HFFc6 (cell line): ENCODE measurements at places on chromosomes 5 and 9. TPM values are rescaled to one million over a fixed set of nuclear protein-coding genes. Genes with fewer than 3 reads are reported as not detected.

Gene FRRS1L
- not detected in 2 replicates for total RNA-seq

Gene TNPO1
- total RNA-seq: 146 to 194 TPM (median 151 TPM) in 3 replicates

Gene NUTM2F
- total RNA-seq: not detected in 3 replicates

Gene PTPRD
- not detected in 2 replicates for total RNA-seq

Gene ZNF300
- 2.7 and 4.4 TPM in 2 replicates for total RNA-seq

Gene GLRX
- 137 and 139 TPM in 2 replicates for total RNA-seq

Gene CLIC3
- total RNA-seq: 3.5 to 14.3 TPM (median 9.5 TPM) in 3 replicates

Gene EEIG1
- total RNA-seq: 28.7 and 36.1 TPM in 2 replicates

Gene WNK2
- total RNA-seq: not detected in 2 replicates

Gene C9orf50
- total RNA-seq: 0.50 TPM in 1 of 3 replicates, not detected in the others

Gene TMEM215
- not detected in 3 replicates for total RNA-seq

Gene RLN1
- not detected in 3 replicates for total RNA-seq

Gene ADAMTS12
- total RNA-seq: 43.5 to 49.7 TPM (median 49.6 TPM) in 3 replicates

Gene SAXO1
- not detected in 3 replicates for total RNA-seq

Gene FGF1
- total RNA-seq: 35.7 and 40.8 TPM in 2 replicates

Gene ENHO
- 0.30 TPM in 1 of 3 replicates, not detected in the others for total RNA-seq

Gene ZDHHC21
- 6.7 to 7.9 TPM (median 7.5 TPM) in 3 replicates for total RNA-seq

Gene PCDHGB4
- 2.6 to 17.4 TPM (median 2.9 TPM) in 3 replicates for total RNA-seq

Gene TPPP
- 0.19 to 0.29 TPM (median 0.23 TPM) in 3 replicates for total RNA-seq

Gene PCDHA9
- not detected in 2 replicates for total RNA-seq

Gene JAKMIP2
- total RNA-seq: not detected in 3 replicates

Gene PPP3R2
- total RNA-seq: not detected in 3 replicates

Gene DOK3
- 1.4 to 2.7 TPM (median 1.8 TPM) in 3 replicates for total RNA-seq

Gene LHX2
- not detected in 3 replicates for total RNA-seq

Gene CDKN2B
- total RNA-seq: 8.2 to 11.5 TPM (median 8.4 TPM) in 3 replicates

Gene PALM2AKAP2
- 22.0 to 40.7 TPM (median 31.3 TPM) in 3 replicates for total RNA-seq

Gene FAM221B
- not detected in 3 replicates for total RNA-seq

Gene RANBP6
- 23.6 to 31.7 TPM (median 24.1 TPM) in 3 replicates for total RNA-seq

Gene SPINK13
- total RNA-seq: not detected in 3 replicates

Gene NR2F1
- total RNA-seq: 27.5 to 29.7 TPM (median 27.5 TPM) in 3 replicates

Gene INSL6
- total RNA-seq: not detected in 2 replicates

Gene CNTNAP3B
- not detected in 2 replicates for total RNA-seq

Gene DRD1
- total RNA-seq: not detected in 3 replicates

Gene RGS3
- total RNA-seq: 51.3 to 53.9 TPM (median 53.7 TPM) in 3 replicates

Gene CDH9
- total RNA-seq: not detected in 3 replicates

Gene GPRIN1
- 2.3 to 5.2 TPM (median 3.1 TPM) in 3 replicates for total RNA-seq

Gene PCDHGA6
- 1.8 to 2.7 TPM (median 2.5 TPM) in 3 replicates for total RNA-seq

Gene PCDHGA5
- 0.74 and 1.5 TPM in 2 replicates for total RNA-seq

Gene LCN15
- not detected in 3 replicates for total RNA-seq

Gene FOXD4L5
- 0.07 TPM in 1 of 3 replicates, not detected in the others for total RNA-seq

Gene SPINK7
- total RNA-seq: not detected in 3 replicates

Gene ADRB2
- 2.5 to 4.0 TPM (median 3.7 TPM) in 3 replicates for total RNA-seq

Gene CCL28
- 0.21 TPM in 1 of 3 replicates, not detected in the others for total RNA-seq

Gene ZCCHC7
- total RNA-seq: 18.3 to 22.9 TPM (median 20.7 TPM) in 3 replicates
